ENCODE measurements at places on chromosomes 12 and 14.

DNA sequence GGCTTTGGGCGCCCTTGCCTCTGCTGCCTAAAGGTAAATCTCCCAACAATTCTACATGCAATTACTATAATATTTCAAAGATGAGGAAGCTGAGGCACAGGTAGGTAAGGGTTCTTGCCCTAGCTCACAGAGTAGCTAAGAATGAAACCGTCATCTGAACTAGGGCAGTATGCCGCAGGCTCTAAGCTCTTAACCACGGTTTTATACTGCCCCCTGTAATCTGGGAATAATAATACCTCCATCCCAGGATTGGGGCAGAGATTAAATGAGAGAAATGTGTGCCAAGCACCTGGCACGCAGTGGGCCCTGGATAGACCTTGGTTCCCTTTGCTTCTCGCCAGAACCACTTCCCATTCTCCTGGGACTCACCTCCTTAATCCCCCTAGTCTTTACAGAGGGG is 1.5 kb upstream of the HRK start:
- DNase-seq: no peak

GRCh38 chr12:2490831-2491230 is 303.9 kb upstream of the FKBP4 start:
- no peak for DNase-seq

GRCh38 chr12:131988054-131988796 is 38.5 kb downstream of the EP400 start:
- no peak for DNase-seq

- no peak for DNase-seq
These were observed 8.7 kb downstream of the SHMT2 start for GRCh38 chr12:57237932-57238853.

GRCh38 chr12:78096909-78097597 is 266.4 kb downstream of the NAV3 start:
- no peak for DNase-seq

- no peak for DNase-seq
These were observed 40.0 kb upstream of the NR1H4 start for GRCh38 chr12:100433701-100434100.

- no peak for DNase-seq
These were observed 304 bp downstream of the KCTD10 start for GRCh38 chr12:109476807-109477184.

DNA sequence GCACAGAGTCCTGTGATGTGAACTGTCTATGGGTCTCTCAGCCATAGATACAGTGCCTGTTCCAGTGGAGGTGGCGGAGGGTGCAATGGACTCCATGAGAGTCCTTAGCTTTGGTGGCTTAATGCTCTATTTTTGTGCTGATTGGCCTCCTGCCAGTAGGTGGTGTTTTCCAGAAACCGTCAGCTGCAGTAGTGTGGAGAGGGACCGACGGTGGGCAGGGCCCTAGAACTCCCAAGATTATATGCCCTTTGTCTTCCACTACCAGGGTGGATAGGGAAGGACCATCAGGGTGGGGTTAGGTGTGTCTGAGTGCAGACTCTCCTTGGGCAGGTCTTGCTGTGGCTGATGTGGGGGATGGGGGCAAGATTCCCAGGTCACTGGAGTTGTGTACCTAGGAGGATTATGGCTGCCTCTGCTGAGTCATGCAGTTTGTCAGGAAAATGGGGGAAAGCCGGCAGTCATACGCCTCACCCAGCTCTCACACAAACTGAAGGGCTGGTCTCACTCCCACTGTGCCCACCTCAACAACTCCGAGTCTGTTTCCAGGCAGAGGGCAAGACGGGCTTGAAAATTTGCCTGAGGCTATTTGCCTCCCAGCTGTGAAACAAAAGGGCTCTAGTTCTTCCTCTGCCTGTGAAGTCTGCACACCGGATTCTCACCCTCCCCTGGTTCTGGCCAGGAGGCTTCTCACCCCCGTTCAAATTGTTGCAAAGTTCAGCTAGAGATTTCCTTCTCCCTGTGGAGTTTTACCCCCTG is 24.9 kb upstream of the ZDHHC17 start:
- DNase-seq: no peak

GRCh38 chr12:92036061-92036620 is 109.5 kb downstream of the BTG1 start:
- DNase-seq: no peak

- no peak for DNase-seq
These were observed 23.2 kb downstream of the CCND2 start for GRCh38 chr12:4296751-4297150.

DNA sequence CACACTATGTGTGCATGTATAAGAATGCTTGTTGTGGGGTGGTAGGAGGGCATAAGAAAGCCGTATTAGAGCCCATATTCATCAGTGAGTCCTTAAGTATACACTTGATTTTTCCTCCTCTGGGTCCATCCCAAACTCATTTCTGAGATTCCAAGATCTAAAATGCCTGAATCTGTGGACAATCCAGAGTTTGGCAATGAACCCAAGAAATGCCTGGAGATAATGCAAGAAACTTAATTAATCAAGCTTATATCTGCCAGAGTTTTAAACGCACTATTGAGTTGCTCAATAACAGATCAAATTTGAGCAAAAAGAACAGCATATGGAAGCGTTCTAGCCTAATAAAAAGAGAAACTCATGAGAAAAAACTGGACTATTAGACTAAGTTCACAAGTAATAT is 143.4 kb upstream of the NAV3 start:
- no peak for DNase-seq

- no peak for DNase-seq
These were observed 55.7 kb upstream of the RD3L start for GRCh38 chr14:103998027-103998426.

DNA sequence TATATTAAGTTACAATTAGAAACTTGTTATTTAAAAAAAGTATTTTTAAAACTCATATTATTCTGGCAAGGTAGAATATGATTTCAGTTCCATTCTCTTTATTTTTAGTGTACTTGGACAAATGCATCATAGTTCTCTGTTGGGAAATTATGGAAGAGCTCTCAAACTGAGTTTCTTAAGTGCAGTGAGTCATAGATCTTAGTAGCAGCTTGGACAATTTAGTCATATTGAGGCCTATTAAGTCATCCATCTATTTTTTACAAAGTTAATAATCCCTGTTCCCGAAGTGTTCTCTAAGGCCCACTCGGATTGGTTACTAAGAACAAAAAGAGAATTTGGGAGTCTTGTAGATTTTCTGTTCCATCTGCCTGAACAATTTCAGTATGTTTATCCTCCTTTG is 113.9 kb downstream of the ANO4 start:
- DNase-seq: no peak

GRCh38 chr12:62784576-62784975 is 150.4 kb downstream of the PPM1H start:
- DNase-seq: no peak

GRCh38 chr12:70785896-70786295 is 134.6 kb downstream of the PTPRR start:
- no peak for DNase-seq

All from NT2/D1 (cell line).